ENCODE measurements at places on chromosomes 1 and 21.

DNA sequence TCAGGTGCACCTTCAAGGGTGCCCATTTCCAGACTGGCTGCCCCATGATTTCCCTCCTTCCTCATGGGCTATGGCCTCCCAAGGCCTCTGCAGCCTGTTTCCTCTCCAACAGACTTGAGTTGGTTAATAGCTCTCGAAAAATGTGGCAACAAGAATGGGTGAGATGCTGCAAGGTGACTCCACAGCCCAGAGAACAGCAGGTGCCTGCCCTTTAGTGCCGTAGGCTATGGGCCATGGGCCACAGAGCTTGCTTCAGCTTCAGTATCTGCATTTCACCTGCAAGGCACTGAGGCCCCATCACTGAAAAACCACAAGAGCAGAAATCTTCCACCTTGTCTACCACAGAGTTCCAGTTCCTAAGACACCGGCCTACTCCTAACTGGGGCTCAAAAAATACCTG, 122.0 kb downstream of the ETS2 start:
- DNase-seq: no peak

GRCh38 chr1:62590970-62591368, 6.4 kb upstream of the ANGPTL3 start:
- DNase-seq: no peak

- DNase-seq: no peak
Observed at GRCh38 chr1:93811326-93812065, 67.5 kb downstream of the DNTTIP2 start.

GRCh38 chr1:75440274-75440673, 170.6 kb downstream of the SLC44A5 start:
- DNase-seq: no peak
